ENCODE measurements at places on chromosomes 3 and 15.

GRCh38 chr15:93997071-93997658, 234.2 kb upstream of the MCTP2 start:
- no peak for DNase-seq

- no peak for DNase-seq
Observed at GRCh38 chr3:79253704-79254103, 514.1 kb downstream of the ROBO1 start.

- no peak for DNase-seq
Observed at GRCh38 chr3:194571491-194572142, 61.6 kb downstream of the TMEM44 start.

DNA sequence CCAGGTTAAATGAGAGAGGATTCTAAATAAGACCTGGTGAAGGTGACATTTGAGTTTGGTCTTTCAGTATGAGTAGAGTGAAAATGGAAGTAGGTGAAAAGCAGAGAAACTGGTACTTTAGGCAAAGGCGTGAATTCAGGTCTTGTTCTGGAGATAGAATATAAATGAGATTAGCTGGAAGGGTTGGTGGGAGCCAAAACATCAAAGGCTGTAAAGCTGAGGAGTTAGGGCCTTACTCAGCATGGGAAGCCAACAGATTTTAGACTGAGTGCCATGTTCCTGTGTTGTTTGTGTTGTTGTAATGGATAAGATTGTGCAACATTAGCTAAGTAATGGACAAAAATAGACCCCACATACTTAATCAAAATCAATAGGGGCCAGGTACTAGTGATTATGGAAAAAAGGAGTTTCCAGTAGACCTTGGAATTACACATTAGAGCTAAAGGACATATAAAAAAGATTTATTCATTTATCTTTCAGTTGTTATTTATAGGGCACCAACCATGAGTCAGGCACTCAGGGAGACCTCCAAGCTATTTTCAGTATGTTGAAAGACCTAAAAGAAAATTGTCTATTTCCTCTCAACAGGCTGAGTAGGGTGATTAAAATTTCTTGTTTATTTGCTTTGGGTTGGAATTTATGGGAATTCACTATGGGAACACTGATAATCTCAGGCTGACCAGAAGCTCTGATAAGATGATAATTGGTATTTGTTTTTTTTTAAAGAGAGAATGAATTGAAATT, 20.8 kb downstream of the ARL14 start:
- DNase-seq: no peak

DNA sequence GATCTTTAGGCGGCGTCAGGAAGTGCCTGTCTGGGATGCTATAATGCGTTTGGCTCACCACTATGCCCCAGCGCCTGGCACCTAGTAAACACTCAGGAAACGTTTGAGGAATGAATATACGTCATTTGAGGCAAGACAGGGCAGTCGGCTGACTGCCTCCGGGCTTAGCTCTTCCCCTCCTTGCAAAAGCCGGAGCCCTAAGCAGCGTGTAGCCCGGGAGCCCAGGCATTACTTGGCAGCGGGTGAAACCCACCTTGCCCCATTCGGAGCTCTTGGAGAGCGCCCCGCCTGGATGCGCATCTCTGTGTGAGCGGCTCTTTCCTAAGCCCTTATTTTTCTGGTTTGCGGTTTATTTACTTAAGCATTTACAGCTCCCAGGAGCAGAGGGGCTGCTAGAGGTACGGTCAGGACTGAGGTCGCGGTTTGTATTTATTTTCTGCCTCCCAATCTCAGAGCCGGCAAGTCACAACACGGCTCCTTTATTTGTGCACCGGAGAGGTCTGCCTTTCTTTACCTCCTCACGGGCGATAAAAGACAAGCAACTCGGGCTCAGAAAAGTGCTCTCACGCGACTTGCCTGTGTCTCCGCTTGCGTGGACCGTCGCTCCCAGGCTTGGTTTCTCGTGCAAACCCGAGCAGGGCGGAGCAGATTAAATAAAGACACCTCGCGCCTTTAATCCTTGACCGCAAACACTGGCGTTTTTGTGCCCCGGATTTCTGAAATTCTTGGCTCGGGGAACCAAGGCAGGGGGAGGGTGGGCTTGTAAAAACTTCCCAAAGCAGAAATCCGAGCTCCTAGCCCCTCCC, 737 bp upstream of the ITPR1 start:
- peak; percentile 30 for DNase-seq

DNA sequence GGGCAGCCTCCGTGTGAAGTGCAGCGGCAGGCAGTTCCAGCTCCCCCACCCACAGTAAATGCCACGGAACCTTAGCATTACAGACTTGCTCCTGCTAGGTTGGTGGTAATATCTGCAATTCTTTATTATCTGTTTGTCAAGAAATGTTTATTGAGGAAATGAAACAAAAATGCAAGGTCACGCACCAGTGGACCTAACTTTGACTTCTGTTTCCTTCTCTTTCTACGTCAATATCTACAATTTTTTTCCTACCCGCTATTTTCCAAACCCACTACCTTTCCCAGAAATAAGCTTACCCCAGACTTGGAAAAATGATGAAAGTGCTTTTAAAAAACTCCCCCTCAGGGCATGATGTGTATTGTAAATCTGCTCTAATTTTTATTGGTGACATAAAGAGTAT, 18.9 kb downstream of the ILDR1 start:
- DNase-seq: no peak

DNA sequence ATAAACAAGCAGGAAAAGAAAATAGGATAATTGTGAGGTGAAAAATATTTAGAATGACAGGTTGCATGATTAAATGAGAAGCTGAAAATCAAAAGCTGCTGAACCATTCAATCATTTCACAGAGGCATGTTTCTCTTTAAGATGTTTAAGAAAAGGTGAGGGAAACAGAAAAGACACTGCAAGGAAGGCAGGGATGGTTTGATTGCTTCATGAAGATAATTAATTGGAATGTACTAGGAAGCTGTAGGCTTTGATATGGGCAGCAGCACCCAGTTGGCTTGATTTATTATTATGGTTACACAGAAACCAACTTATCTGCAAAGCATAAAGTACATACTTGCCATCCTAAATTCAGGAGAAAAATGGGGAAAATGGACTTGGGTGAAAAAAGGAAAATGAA, 234.6 kb downstream of the SUCLG2 start:
- DNase-seq: no peak

DNA sequence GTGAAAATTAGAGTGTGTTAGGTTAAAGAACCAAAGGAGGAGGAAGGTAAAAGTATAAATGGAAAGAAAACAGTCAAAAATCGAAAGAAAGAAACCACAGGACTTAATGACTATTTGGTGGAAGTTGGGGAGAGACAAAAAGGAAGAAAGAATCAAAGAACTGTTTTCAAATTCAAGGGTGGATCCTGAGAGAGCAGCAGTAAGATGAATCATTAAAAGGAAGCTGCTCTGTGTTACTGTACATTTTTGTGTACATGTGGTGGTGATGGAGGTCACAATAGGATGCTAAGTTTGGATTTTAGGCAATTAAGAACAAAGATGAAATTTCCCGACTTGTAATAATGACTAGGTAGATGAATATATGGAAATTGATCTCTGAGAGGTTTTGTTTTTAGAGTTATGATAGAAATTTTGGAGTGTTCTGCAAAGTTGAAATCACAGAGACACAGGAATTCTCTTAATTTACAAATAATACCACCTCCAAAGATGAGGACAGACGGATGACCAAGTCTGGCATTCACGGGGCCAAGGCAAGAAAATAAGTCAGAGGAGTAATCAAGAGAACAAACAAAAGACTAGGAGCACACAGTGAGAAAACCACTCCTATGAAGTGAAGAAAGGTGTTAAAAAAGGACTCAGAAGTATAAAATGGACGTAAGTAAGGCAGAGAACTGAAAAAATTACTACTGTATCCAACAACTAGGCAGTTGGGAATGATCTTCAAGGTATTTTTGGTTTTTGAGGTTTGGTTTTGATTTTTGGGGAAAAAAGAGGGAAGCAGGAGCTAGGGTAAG, 7.1 kb downstream of the DHX36 start:
- DNase-seq: no peak

- DNase-seq: no peak
Observed at GRCh38 chr3:32994045-32994444, 42.6 kb downstream of the CCR4 start.

DNA sequence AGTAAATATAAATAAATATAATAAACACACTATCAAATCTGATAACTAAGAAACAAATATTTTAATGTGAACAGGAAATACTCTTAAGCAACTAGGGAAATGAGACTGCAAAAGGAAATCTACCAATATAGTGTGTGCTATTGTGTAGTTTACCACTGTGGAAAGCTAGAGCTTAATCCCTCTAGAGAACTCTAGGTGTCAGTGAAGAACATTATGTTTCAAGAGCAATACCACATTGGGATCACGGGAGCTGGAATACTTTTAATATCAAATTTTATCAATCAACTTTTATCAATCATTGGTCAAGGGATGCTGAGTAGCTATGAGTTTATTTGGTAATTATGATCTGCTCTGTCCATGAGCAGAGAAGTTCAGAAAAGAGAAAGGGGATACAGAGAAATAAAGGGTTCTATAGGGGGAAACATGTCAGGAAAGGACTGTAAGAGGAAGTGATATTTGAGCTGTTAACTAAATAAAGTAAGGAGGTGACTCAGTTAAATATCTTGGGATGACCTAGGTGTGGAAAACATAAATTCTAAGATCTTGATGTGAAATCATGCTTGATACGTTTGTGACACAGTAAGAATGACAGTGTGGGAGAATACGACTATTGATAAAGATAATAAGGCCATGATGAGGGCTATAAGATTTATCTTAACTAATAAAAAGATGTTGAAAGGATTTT, 762.2 kb upstream of the ALCAM start:
- DNase-seq: no peak

DNA sequence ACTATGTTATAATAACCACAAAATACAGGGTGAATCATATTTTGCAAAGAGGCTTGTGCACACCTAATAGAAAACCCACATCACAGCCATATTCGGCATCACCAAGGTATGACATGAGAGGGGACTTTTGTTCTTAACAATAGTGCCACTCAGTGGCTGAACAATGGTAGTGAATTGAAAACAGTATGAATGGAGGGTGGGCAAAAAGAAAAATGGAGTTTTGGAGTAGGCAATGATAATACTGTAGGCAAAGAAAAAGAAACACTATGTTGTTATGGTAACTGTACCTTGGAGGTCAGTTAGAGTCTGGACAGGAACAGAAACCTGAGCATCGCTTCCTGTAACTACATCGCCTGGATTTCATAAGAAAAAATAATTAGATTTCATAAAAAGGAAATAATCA, 348.6 kb downstream of the PLCL2 start:
- peak; percentile 10 for DNase-seq

DNA sequence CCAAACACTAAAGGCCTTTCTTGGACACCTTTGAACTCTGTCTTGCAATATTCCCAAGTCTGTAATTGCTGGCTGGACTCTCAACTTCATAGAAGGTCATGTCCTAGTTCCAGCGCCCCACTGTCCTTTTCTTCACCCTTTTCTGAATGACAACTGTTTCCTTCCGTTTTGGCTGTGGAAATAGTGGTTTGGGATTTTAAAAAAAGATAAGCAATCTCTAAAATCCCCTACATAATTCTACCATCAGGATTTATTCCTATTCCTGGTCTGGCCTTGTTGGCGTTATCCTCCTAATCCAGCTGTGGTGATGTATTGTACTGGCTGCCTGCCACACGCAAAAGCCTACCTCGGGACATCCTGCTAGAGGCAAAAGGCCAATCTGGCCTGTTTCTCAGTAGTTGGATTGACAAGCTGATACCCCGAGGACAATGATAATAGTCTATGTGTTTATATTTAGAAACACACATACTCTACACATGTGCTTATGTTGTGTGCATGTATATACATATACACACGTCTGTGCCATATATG, 440.3 kb upstream of the DPH6 start:
- no peak for DNase-seq

GRCh38 chr15:35991386-35991785, 445.4 kb upstream of the DPH6 start:
- DNase-seq: no peak

- no peak for DNase-seq
Observed at GRCh38 chr3:43478118-43478785, 143.6 kb downstream of the ANO10 start.

Data from activated CD4-positive, alpha-beta T cell treated with anti-CD3 and anti-CD28 coated beads, Interleukin-2, amount 50 U/mL, for 4 hours (primary cell).